Left ventricle myocardium inferior (tissue), 1 donor: ENCODE measurements at places on chromosomes 16 and 17.

- DNase-seq: no peak
Observed at GRCh38 chr16:13995194-13995593, 75.2 kb downstream of the ERCC4 start.

DNA sequence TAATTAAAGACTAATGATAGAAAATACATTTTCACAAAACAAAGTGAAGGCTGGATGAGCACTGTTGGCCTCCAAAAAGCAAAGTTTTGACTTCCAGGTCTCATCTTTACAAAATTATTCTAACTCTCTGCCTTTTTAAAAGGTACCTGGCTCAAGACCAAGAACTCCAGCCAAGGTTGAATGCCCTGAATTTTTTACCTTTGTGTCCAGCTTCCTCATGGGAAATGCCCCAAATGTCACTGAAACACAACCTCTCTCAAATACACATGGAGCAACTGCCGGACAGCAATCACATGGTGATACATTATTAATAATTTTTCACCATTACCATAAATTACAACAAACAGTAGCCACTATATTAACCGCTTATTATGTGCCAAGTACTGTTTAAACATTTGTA is 32.2 kb downstream of the ADAMTS18 start:
- DNase-seq: no peak

DNA sequence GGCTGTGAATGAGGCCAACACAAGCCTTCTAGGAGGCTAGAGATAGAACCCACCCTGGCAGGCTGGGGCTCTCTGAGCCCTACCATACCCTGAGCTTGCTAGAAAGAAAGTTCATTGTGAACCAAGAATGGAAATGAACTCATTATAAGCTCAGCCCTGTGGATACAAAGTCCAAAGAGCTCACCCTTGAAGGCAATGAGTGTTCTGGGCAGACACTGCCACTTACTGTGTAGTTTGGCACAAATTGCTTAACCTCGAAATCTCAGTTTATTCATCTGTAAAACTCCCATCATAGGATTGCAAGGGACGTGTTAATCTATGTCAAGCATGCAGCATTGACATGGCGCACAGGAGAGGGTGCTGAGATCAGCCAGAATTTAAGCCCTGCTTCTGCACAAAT is 5.5 kb downstream of the KDM8 start:
- no peak for DNase-seq

GRCh38 chr16:84207251-84207650 is 16.3 kb downstream of the ADAD2 start:
- no peak for DNase-seq

- no peak for DNase-seq
Observed at GRCh38 chr17:66483906-66484305, 181.5 kb downstream of the PRKCA start.

GRCh38 chr17:4678448-4679026 is 25.4 kb downstream of the PELP1 start:
- no peak for DNase-seq

GRCh38 chr17:15245054-15245453 is 20.1 kb downstream of the PMP22 start:
- no peak for DNase-seq
